ENCODE measurements at places on chromosomes 13 and 19.

DNA sequence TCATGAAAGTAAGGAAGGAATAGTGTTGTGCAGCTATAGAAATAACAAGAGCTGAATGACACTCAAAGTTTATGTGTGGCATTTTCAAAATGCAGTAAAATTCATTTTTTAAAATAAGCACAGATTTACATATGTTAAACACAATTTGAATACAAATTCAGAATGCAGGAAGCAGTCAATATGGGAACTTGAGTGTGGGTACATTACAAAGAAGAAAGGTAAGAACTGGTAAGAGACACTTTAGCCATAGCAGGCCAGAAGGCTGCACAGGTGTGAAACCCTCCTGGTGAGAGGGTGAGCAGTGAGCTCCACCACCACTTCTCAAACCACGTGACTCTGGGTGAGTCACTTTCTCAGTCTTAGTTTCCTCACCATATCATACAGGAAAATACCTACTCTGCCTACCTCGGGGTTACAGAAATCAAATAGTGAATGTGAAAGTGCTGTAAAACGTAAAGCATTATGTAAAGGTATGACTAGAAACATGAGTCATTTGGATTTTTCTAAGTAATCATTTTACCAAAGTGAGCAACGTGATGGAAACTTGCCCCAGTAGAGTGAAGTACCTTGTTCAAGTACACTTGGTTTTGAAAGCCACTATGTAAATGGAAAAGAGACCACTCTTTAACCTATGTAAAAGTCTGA lies 40.5 kb downstream of the USP12 start:
- no peak for DNase-seq

- no peak for DNase-seq
Observed at GRCh38 chr13:52780611-52781010, 41.0 kb upstream of the CNMD start.

- no peak for DNase-seq
Observed at GRCh38 chr19:34794066-34794960, 21.3 kb upstream of the ZNF599 start.

DNA sequence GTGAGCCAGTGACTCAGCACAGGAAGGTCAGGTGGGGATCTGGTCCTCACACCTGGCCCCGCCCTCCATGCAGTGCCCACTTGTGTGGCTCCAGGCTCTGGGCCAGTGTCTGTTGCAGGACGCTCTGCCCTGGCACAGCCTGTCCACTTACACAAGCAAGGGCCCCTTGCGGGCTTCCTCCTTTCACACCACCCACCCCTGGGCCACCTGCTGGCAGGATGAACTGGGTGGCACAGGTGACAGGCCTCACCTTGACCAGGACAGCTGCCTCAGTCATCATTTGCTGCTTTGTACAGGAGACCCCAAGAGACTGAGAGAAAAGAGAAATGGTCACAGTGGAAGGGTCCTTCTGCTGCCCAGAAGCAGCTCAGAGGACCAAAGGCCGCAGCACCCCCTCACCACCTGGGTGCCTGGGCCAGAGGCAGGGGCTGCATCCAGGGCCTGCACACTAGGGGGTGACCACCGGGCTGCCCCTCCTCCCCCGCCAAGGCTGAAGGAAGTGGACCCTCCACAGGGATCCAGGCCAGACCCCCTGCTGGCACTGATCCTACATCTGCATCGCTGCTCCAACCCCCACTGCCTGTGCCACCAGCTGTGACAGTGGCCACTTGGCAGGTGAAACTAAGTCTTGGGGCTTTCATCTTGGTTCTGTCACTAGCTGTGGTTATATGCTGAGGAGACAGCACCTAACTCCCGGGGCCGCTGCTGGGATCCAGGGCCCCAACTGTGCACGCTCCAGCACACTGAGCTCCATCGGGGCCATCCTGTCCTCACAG lies 110.3 kb downstream of the TUBA3C start:
- DNase-seq, result no peak

- DNase-seq, result no peak
Observed at GRCh38 chr19:2495130-2495641, 19.3 kb downstream of the GADD45B start.

DNA sequence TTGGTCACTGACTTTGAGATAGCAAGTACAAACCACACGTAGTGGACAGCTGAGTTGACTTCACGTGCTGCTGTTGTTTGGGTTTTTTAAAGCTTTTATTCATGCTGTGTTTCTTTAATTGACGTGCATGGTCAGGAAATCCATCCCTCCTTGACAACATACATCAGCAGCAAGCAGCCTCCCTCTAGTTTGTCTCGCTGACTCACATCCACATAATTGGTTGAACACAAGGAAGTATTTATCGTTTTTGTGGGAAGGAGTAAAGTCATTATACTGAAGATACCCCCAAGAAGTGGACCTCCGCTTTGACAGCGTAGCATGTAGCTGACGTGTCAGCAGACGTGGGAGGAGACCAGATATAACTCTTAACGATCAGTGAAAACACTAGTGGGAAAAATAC lies 355.8 kb downstream of the MYO16 start:
- no peak for DNase-seq

GRCh38 chr13:60629158-60629557 lies 232.1 kb downstream of the TDRD3 start:
- no peak for DNase-seq

- DNase-seq, result no peak
Observed at GRCh38 chr19:48596679-48597465, 9.7 kb upstream of the SPACA4 start.

- no peak for DNase-seq
Observed at GRCh38 chr13:67107979-67108378, 122.2 kb downstream of the PCDH9 start.

- no peak for DNase-seq
Observed at GRCh38 chr13:73190477-73190876, 131.7 kb downstream of the KLF5 start.

DNA sequence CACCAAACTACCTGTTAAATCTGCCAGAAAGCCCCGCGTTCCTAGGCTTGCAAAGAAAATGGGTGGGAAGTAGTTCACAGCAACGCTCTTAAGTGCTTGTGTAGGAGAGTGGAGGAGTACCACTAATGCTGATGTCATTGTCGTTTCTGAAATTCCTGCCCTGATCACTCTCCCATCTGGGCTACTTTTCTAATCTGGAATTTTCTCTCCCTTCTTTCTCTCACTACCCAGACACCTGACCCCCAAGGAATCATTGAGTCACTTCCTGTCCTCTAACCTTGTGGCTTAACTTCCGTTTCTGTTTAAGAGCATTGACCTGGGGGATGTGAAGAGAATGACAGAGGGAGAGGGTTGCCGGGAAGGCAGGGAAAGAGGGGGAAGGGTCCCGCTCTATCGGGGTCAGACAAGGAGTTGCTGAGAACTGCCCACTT lies 98.7 kb downstream of the STARD13 start:
- no peak for DNase-seq

GRCh38 chr19:3132971-3133792 lies 2.7 kb upstream of the GNA15 start:
- DNase-seq, result peak; percentile 71

GRCh38 chr13:98909016-98909415 lies 68.8 kb downstream of the DOCK9 start:
- no peak for DNase-seq

- DNase-seq, result no peak
Observed at GRCh38 chr19:14648506-14648905, 26.1 kb downstream of the ADGRE3 start.

GRCh38 chr13:109606520-109606919 lies 179.9 kb downstream of the IRS2 start:
- DNase-seq, result peak; percentile 15

- no peak for DNase-seq
Observed at GRCh38 chr19:14835011-14835410, at the start of the genes OR7A5 and OR7C1. OR7A5 (minus strand) TSS chr19:14835185; CDS start chr19:14828241, 6,944 bp downstream. OR7C1 (minus strand) TSS chr19:14835185; CDS start chr19:14800136, 35,049 bp downstream.

DNA sequence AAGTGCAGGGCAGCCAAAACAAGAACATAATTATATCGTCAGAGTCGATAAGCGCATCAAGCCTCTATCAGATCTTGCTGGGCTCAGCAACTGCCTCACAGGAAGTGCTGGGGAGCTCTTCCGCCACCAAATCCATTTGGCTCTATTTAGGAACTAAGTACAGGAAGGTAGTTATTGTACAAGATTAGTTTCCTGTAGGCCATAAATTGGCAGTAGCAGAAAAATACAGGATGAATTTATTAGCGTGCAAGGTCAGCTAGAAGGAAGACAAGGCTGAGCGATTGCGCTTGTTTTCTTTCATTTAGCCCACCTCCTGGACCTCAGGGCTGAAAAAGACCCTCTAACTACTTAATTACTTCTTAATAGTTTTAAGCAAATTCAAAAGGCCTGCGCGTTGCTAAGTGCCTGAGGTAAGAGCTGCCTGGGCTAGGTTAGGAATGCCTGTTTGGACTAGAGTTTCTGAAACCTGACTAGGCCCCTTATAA lies 118.5 kb downstream of the IRS2 start:
- no peak for DNase-seq

GRCh38 chr13:36973621-36974295 lies 25.4 kb downstream of the ALG5 start:
- peak; percentile 21 for DNase-seq

DNA sequence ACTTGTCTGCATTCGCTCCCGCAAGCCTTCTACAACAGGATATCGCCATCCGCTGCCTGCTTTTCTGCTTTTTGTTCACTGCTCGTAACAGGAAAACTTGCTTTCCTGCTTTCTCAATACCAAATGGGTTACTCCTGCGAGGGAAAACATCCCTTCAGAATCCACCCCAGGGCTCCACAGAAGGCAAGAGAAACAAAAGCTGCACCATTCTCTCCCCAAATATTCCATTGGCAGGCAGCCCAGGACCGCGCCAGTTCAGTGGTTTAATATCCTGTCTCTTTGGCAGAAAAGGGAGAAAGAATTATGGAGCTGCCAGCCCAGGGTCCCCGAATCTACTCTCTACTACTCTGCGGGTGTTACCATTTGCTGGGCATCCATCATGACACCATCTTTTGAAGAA lies 84.7 kb upstream of the DOCK9 start:
- DNase-seq, result no peak

DNA sequence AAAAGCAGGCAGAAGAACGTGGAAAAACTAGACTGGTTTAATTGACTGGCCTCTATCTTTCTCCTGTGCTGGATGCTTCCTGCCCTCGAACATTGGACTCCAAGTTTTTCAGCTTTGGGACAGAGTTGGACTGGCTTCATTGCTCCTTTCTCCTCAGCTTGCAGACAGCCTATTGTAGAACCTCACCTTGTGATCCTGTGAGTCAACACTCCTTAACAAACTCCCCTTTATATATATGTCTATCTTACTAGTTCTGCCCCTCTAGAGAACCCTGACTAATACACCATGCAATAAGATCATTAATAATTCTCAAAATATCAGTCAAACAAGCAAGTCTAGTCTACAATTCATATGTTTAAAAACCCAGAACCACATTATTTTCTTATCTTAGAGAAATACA lies 662.4 kb downstream of the TBC1D4 start:
- DNase-seq, result no peak

DNA sequence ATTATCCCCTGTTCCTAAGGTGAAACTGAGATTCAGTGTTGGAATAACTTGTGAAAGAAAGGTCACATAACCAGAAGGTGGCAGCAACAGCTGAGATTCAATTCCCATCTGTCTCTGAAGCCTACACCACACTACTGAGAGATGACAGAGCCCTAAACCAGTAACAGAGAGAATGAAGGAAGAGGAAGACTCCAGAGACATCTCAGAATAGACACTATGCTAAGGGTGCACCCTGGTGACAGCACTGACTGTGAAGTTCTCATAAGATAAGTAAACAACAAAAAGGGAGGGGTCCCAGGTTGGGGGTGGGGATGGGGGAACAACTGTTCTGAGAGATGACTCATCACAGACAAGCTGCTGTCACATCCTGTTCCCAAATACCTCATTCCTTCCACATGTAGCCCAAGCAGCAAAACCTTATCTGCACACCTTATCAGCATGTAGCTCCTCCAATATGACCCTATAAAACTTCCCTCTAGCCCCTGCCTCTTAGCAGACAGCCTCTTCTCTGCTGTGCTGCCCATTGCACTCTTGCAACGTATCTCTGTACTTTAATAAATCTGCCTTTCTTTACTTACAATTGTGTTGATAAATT lies 46.5 kb downstream of the UTP14C start:
- DNase-seq, result peak; percentile 34

GRCh38 chr13:97211300-97211699 lies 10.8 kb upstream of the MBNL2 start:
- DNase-seq, result no peak

- no peak for DNase-seq
Observed at GRCh38 chr13:20489185-20489820, 36.4 kb downstream of the CRYL1 start.

GRCh38 chr13:25927932-25928331 lies 123.9 kb downstream of the SHISA2 start:
- no peak for DNase-seq

DNA sequence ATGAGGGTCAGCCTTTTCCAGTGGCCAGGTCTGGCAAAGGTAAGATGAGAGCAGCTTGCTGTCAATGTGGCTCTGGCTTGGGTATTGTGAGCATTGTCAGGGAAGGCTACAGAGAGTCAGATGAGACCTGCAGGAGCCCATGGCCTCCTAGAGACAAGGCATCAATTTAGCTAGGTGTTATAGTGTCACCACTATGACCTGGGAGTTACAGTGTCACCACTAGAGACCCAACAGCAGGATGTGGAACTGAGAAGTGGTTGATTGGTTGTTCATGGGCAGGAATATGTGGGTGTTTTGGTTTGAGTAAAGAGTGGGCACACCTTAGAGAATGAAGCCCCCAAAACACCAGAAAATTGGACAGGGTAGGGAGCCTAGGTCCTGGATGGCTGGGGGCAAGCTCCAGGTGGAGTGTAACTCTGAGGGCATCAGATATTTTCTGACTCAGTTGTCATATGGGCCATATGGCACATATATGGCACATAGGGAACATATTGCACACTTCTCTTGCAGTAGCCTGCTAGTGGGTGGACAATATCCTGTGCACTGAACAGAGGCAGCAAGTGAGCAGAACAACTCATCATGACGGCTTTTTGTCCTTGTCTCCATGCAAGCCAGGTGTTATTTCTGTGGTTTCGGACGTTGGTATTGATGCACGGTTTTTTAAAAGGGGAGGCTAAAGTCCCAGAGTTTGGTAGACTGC lies 46.3 kb upstream of the CEACAM21 start:
- DNase-seq, result no peak

GRCh38 chr19:55158848-55159749 lies 1.6 kb upstream of the TNNI3 start:
- DNase-seq, result no peak

DNA sequence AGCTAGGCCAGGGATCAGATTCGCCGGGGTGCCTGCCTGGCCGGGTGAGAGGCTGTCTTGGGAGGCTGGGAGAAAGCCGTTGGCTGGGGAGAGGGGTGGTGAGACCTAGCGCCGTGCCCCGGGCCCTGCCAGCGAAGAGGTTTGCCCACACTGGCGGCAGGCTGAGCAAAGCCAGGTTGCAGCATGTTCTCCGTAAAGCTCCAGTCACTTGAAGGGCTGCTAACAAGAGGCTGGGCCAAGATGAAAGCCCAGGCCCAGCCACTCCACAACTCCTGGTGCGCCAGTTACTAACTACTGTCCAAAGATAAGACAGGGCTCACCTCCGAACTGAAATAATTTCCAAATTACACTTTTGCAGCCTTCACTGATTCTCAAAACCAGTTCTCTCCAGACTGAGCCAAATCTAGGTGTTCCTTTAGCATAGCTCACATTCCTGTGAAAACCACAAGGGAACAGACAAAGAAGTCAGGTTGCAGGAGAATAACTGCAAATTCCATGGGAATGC lies 16.3 kb downstream of the ELAVL1 start:
- no peak for DNase-seq

GRCh38 chr19:57992841-57993240 lies 9.8 kb downstream of the ZNF606 start:
- no peak for DNase-seq

GRCh38 chr13:35984776-35985453 lies 146.3 kb downstream of the DCLK1 start:
- no peak for DNase-seq

All from AML-193 (cell line).